Thymus (tissue), 14 donors: ENCODE measurements at places on chromosomes 16 and 17. TPM values are rescaled to one million over a fixed set of nuclear protein-coding genes. Genes with fewer than 3 reads are reported as not detected.

The TK1 gene
- 32.3 TPM for total RNA-seq

GRCh38 chr17:78748048-78748729 is 33.9 kb downstream of the CYTH1 start:
- no peak for DNase-seq

DNA sequence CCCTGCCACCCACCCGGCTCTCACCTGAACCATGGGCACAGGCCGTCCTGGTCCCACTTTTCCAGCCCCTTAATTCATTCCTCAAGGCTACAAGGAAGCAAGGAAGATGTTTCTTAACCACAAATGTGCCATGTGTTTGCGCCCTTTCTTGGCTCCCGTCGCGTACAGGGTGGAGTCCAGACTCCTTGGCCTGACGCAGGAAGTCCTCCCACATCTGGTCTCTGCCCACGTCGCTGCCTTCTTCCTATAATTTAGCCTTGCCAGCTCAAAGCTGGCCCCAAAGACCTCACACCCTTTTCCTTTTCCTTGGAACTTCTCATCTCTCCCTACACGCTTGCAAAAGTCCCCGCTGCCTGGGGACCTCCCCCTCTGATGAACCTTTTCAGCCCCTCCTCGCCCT is 38.8 kb upstream of the BHLHA9 start:
- no peak for DNase-seq

DNA sequence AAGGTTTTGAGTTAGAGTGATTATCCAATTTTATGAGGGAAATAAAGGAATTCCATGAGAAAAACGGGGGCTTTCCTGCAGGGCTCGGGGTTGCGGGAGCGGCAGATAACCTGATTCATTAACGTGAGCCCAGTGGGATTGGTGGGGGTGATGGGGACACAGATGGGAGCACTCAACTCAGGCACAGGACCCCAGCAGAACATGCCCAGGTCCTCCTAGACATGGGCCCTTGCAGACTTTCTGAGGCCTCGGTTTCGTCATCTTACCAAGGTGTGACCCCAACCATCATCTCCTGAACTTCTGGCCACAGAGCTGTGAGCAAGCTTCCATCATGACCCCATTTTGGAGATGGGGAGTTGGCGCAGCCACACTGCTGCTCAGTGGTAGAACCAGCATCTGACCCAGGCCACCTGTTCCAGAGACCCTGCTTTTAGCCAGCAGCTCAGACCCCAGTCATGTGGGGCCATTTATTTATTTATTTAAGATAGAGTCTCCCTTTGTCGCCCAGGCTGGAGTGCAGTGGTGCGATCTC is 22.3 kb downstream of the CARHSP1 start:
- no peak for DNase-seq

DNA sequence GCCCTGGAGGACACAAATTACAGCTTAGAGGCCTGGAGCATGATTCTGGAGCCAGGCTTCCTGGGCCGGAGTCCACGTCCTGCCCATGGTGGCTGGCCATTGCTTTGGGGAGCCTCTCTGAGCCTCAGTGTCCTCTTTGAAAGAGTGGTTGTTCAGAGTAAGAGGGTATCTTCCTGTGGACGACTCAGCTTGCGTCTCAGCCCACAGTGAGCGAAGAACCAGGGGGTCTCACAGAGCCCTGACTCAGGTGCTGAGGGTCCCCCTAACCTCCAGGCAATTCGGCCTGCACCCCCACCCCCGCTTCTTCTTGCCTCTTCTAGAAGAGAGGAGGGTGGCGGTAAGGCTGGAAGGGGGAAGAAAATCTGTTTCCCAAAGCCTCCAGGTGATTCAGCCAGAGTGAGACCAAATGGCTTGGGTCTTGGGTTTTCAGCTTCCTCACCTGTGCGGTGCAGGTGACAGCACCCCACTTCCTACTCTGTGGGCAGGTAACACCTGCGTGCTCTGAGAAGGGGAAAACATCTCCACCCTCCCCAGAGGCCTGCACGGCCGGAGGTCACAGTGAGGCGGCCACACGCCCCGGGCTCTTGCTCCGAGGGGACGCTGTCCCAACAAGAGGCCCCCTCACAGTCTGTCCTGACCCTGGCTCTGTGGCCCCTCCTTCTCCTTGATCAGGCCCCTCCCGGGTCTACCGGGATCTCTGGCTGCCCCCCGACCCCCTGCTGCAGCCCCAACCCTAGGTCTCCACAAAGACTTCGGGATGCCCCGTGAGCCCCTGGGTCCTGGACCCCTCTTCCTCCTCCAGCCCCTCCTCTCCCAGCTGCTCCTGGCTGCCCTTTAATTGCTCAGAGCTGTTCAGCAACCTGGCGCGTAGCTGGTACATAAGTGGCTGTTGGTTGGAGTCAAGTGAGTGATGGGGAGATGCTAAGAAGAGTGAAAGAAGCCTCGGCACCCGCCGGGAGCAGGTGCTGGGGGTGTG is 119.2 kb downstream of the METRNL start:
- no peak for DNase-seq

DNA sequence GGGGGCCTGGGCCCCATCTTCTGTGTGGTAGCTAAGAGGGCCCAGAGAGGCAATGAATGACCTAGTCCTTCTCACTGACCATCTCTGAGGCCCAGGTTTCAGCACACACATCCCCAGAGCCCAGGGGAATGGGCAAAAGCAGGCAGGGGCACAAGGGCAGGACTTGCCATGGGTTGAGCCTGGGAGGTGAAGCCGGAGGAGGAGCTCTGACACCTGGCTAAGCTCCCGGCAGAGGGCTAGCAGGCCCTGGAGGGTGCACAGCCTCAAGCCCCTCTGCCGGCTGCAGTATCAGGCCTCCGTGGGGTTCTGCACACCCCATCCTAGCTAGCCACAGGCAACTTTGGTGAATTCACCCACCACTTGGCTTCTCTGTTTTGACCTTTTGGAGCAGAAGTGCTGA is 5.3 kb downstream of the SRCIN1 start:
- DNase-seq: no peak

DNA sequence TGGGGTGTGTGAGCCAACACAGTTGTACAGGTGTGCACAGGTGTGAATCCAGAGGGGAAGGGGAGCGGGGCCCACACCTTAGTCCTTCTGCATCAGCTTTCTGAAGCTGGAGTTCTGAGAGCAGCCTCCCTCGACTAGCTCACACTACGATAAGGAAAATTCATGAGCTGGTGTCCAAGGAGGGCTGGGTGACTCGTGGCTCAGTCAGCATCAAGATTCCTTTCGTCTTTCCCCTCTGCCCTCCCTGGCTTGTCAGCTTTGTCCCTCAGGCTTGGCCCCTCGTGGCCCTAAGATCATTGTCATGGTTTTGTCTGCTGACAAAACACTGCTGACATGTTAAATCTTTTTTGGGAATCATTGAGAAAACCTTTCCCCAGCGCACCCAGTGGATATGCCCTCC is 47.5 kb downstream of the OR1D5 start:
- no peak for DNase-seq

The HOXB5 gene
- total RNA-seq: not detected

The TRPV3 gene
- 0.38 TPM for total RNA-seq

The SSTR5 gene
- total RNA-seq: not detected

The CDH8 gene
- 0.61 TPM for total RNA-seq

GRCh38 chr17:83132251-83133081 is 53.1 kb downstream of the METRNL start:
- no peak for DNase-seq

DNA sequence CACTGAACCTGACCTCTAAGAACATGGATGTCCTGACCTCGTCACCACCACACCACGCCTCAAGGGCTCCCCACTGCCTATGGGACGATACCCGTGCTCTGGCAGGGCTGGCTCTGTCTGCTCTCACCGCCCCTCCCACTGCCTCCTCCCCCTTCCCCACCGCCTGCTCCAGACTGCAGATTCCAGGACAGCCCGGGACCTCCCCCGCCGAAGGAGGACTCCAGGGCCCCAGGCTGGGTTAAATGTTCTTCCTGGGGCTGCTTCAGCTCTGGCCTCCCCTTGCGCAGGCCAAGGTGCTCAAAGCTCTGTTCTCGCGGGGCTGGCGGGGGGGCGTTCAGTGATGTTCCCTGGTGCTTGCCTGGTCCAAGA is 3.1 kb downstream of the NPW start:
- DNase-seq: no peak

GRCh38 chr17:66920950-66921349 is 43.6 kb upstream of the CACNG4 start:
- DNase-seq: no peak

The CSH2 gene
- 1.0 TPM for total RNA-seq

- DNase-seq: no peak
Observed at GRCh38 chr16:72821185-72821950, 226.6 kb downstream of the ZFHX3 start.

- DNase-seq: no peak
Observed at GRCh38 chr16:56382901-56383355, 42.4 kb downstream of the AMFR start.

DNA sequence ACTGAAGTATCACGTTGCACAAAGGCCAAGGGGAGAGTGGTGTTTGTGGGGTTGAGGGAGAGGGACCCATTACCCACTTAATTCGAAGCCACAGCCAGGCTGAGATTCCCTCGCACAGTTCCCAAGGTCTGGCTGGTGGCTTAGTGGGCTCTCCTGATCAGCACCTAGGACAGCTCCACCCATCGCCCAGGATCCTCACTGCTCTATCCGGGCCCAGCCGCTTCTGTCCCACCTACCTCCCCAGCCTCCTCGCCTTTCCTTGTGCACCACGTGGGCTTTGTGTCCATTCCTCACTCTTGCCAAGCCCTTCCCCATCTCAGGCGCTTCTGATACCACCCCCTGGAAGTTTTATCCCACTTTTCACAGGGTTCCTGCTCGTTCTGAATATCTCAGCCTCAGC is 163.5 kb downstream of the CCT6B start:
- no peak for DNase-seq

DNA sequence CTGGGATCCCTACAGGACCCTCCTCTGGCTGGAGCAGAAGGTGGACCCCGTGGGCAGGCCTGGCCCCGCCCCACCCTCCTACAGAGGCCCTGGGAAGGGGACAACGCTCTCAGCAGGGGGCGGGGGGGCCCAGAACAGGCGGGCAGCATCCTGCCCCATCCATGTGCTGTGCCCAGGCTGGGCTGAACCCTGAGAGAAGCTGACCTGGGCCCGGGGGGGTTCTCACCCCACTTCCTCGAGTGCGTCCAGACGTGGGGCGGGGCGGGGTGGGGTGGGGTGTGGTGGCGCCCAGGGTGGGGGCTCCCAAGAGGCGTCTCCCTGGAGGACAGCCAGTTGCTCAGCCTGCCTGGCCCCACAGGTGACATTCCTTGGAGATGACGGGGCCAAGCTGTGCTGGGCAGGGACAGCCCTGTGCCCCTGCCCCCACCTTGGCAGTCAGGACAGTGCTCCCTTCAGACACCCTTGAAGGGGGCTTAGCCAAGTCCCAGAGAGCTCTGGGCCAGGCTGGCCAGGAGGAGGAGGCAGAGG is 390 bp upstream of the UNC13D start:
- DNase-seq: no peak
